ENCODE measurements at places on chromosomes 11 and 22. TPM values are rescaled to one million over a fixed set of nuclear protein-coding genes. Genes with fewer than 3 reads are reported as not detected.
A peak's percentile ranks its signal among the peaks of the same experiment; 100 is the strongest.

Gene RAG1
- total RNA-seq, result 1.3 TPM

GRCh38 chr22:21444701-21445436 is 22.3 kb upstream of the TMEM191C start:
- no peak overlapping the region for H3K4me3 ChIP-seq
- H3K27ac ChIP-seq, result no peak overlapping the region
- H3K27me3 ChIP-seq, result no peaks in the 10 kb centered on the region
- no peaks in the 10 kb centered on the region for H3K4me1 ChIP-seq

DNA sequence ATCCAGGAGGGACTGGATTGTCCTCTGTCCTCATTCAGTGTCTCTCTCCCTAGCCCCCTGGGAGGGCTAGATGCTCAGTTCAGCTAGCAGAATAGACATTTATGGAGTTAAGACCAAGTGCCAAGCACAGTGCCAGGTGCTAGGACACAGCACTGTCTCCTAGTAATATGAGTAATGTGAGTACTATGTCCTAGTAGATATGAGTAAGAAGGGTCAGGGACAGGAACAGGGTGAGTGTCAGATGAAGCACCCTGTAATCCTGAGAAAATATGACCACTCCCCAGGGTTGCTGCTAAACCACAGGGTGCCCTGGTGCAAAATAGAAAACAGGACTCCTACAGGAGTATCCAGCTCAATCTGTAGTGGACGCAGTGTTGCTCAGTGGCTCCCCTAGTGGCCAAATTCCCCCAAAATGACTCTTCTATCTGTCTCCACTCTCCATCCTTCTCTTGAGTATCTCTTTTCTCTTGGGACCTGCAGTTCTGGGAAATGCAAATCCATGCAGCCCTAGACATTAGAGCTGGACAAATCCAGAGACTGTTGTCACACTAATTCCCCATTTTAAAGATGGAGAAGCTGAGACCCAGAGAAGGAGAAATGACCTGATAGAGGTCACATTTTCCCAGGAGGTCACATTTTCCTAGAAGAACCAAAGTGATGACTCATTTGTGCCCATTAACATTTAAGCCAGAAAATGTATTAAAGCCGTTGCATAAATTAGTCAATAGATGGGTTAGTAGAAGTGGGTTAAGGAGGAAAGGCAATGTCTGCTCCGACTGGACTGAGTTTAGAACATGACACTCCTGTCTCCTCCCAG is 214.3 kb downstream of the NXPE2 start:
- peaks cover 19% of the 10 kb centered on the region for H3K27me3 ChIP-seq
- no peak for DNase-seq
- H3K4me1 ChIP-seq, result no peaks in the 10 kb centered on the region
- no peak overlapping the region for H3K27ac ChIP-seq

Gene P2RX3
- not detected for total RNA-seq

DNA sequence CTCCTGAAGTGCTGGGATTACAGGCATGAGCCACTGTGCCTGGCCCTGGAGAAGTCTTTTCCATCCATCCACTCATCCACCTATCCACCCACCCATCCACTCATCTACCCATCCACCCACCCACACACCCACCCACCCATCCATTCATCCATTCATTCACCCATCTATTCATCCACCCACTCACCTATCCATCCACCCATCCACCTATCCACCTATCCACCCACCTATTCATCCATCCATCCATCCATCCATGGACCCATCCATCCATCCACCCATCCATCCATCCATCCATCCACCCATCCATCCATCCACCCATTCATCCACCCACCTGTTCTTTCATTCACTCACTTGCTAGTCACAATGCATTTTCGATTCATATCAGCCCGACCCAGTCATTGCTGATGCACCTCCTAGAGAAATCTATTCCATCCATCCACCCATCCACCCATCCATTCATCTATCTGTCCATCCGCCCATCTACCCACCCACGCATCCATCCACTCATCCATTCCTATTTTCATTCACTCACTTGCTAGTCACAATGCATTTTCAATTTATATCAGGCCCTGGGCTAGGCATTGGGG is 17.7 kb upstream of the SUN2 start:
- H3K27me3 ChIP-seq, result no peaks in the 10 kb centered on the region
- no peak overlapping the region for H3K4me3 ChIP-seq
- DNase-seq, result no peak
- no peaks in the 10 kb centered on the region for H3K4me1 ChIP-seq
- H3K36me3 ChIP-seq, result peaks cover 4% of the 10 kb centered on the region

GRCh38 chr22:42397332-42398249 is 34.6 kb downstream of the NFAM1 start:
- no peaks in the 10 kb centered on the region for H3K36me3 ChIP-seq
- H3K4me1 ChIP-seq, result peaks cover 7% of the 10 kb centered on the region
- H3K27me3 ChIP-seq, result no peaks in the 10 kb centered on the region
- peak overlapping the region; percentile 53 for H3K27ac ChIP-seq
- peak; percentile 72 for DNase-seq
- no peak overlapping the region for H3K4me3 ChIP-seq

GRCh38 chr11:121538054-121538453 is 85.3 kb upstream of the SORL1-AS1 start:
- H3K4me1 ChIP-seq, result no peaks in the 10 kb centered on the region
- H3K27me3 ChIP-seq, result no peaks in the 10 kb centered on the region
- no peak overlapping the region for H3K4me3 ChIP-seq
- no peak overlapping the region for H3K27ac ChIP-seq
- DNase-seq, result no peak
- peaks cover 11% of the 10 kb centered on the region for H3K36me3 ChIP-seq

- no peak for DNase-seq
- H3K4me1 ChIP-seq, result no peaks in the 10 kb centered on the region
- H3K4me3 ChIP-seq, result no peak overlapping the region
- no peaks in the 10 kb centered on the region for H3K27me3 ChIP-seq
- H3K36me3 ChIP-seq, result peaks cover 9% of the 10 kb centered on the region
These were observed 252.1 kb downstream of the DDX10 start for GRCh38 chr11:108916935-108917334.

Gene MUC2
- total RNA-seq, result not detected

Gene OR6A2
- total RNA-seq, result 0.18 TPM

GRCh38 chr11:130449996-130450769 is 1.7 kb downstream of the ADAMTS15 start:
- peak overlapping the region; percentile 65 for H3K4me3 ChIP-seq
- peaks cover 29% of the 10 kb centered on the region for H3K4me1 ChIP-seq
- peaks cover 25% of the 10 kb centered on the region for H3K27me3 ChIP-seq

Gene NLRP6
- total RNA-seq, result 1.3 TPM

DNA sequence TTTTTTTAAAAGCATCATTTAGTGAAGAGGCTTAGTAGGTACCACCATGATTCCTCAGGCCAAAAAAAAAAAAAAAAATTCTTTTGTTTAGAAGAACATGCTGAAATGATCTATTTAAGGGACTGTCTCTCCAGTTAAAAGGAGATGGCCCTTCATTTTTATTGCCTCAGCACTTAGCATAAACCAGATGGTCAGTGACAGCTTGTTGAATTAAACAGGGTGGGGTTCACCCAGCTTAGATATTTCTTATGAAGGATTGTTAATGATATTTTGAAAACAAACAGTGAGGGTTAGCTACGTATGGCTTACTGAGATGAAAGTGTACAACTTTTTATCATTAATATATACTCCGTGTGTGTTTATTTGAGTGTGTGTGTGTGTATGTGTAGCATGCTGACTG is 203.7 kb downstream of the FAM181B start:
- no peak for DNase-seq
- H3K4me3 ChIP-seq, result no peak overlapping the region
- H3K36me3 ChIP-seq, result no peaks in the 10 kb centered on the region
- H3K4me1 ChIP-seq, result no peaks in the 10 kb centered on the region
- no peaks in the 10 kb centered on the region for H3K27me3 ChIP-seq

GRCh38 chr11:38019072-38019775 is 1421.2 kb upstream of the RAG2 start:
- H3K27ac ChIP-seq, result no peak overlapping the region
- no peaks in the 10 kb centered on the region for H3K27me3 ChIP-seq
- no peaks in the 10 kb centered on the region for H3K4me1 ChIP-seq
- DNase-seq, result no peak
- no peaks in the 10 kb centered on the region for H3K36me3 ChIP-seq
- H3K4me3 ChIP-seq, result no peak overlapping the region
